HuH-7 (cell line): ENCODE measurements at places on chromosomes 2 and 18.
A peak's percentile ranks its signal among the peaks of the same experiment; 100 is the strongest.

GRCh38 chr18:1227025-1227424 lies 322.4 kb downstream of the ADCYAP1 start:
- DNase-seq: no peak

GRCh38 chr2:719191-719590 lies 42.0 kb upstream of the TMEM18 start:
- no peak for DNase-seq

DNA sequence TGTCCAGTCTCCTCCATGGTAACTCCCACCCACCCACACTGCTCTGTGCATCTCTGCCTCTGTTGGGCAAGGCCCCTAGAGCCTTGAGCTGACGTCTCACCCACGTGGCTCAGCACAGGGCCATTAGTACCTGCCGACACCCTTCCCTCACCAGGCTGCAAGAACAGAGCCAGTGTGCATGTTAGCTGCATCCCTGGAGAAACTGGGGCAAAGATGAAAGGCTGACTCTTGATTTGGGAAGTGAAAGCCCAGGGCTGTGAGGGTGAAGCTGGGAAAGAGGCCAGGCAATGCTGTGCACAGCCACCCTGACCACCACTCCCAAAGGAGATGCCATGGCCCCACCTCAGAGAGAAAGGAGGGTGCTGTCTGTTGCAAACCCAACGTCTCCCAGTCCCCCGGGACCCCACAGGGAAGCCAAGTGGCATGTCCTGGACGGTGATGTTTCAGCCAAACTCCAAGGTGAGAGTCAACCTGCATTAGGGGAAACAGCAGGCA lies 20.0 kb upstream of the HPCAL1 start:
- no peak for DNase-seq

- no peak for DNase-seq
These were observed 46.5 kb downstream of the PLEK start for GRCh38 chr2:68411397-68412126.

GRCh38 chr2:118806797-118807667 lies 40.4 kb downstream of the EN1 start:
- DNase-seq: no peak

- no peak for DNase-seq
These were observed 159.4 kb upstream of the FOSL2 start for GRCh38 chr2:28233164-28233676.

DNA sequence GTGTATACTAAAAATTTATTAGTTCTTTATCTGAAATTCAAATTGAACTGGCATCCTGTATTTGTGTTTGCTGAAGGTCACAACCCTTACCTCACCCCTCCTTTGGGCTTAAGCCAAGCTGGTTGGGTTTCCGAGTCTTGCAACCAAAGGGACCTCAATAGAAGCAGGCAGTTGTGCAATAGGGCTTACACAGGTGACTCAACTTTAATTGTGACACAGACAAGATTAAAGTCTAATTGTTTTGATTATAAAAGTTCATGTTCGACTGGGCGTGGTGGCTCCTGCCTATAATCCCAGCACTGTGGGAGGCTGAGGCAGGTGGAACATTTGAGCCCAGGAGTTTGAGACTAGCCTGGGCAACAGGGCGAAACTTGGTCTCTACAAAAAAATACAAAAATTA lies 71.5 kb downstream of the RAB31 start:
- DNase-seq: no peak

- no peak for DNase-seq
These were observed 396.2 kb upstream of the ST6GAL2 start for GRCh38 chr2:107282135-107282534.

DNA sequence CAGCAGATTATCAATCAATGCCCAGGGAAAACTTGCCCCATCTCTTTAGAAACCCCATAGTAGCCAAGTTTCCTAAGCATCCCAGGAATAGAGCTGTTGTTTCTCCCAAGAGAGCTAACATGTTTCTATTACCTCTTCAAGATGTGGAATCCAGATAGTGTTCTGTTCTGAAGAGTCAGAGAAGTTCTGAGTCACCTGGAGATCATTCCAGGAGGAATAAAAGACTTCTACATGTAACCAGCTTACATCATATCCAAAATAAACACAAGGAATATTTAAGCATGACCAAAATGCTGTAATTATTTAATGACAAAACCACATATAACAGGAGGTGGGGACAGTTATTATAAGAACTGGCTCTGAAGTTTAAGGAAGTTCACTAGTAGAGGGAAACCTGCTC lies 51.0 kb upstream of the GORASP2 start:
- DNase-seq: no peak

DNA sequence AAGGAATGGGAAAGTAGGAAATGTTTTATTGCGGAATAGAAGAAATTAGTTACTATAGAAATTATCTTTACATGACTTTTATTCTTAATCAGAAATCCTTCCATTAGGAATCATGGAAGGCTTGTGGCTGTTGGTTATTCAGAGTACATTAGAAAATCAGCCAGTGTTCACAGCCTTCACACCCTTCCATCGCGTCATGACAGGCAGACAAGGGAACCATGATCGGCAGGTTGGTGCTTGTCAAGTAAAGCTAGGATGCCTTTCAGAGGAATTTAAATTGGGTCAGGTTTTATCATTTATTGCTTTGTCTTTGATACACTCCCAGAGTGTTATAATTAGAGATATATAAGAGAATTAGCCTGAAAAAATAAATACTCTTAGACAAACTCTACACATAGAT lies 400.6 kb downstream of the THSD7B start:
- DNase-seq: no peak

- no peak for DNase-seq
These were observed 145.7 kb downstream of the ZEB2 start for GRCh38 chr2:144374163-144374661.

DNA sequence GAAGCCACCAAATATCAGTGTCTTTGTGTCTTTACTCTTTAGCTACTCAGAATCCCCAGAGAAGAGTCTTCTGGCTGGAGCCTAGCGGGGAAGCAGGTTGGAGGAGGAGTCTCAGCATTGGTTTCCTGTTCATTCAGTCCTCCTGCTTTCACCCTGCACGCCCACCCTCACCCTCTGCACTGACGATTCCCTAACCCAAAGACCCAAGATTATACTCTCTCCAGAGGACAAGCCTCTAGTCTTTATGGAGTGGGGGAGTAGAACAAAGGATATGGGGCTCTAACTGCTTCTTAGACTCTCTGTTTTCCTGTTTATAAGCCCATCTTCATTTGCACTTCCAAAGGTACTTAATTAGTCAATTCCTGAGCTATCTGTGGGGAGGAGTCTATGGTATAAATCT lies 338.8 kb downstream of the AGPS start:
- DNase-seq: no peak

- no peak for DNase-seq
These were observed 63.4 kb upstream of the CHRNA1 start for GRCh38 chr2:174827371-174828369.

- DNase-seq: no peak
These were observed 784.0 kb upstream of the KLHL29 start for GRCh38 chr2:22600999-22601398.

DNA sequence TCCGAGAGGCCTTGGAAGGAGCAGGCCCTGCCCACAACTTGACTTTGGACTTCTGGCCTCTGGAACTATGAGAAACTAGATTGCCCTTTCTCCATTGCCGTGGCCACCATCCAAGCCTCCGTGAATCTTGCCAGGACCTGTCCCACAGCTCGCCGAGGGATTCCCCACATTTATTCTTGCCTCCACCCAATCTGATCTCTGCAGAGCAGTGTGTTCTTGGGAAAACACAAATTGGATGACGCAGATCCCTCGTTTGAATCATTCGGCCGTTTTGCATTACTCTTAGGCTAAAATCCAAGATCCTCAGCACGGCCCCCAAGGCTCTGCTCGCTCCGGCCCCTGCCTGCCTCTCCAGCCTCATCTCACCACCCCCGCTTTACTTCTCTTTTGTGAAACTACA lies 364.2 kb downstream of the ZNF516 start:
- no peak for DNase-seq

DNA sequence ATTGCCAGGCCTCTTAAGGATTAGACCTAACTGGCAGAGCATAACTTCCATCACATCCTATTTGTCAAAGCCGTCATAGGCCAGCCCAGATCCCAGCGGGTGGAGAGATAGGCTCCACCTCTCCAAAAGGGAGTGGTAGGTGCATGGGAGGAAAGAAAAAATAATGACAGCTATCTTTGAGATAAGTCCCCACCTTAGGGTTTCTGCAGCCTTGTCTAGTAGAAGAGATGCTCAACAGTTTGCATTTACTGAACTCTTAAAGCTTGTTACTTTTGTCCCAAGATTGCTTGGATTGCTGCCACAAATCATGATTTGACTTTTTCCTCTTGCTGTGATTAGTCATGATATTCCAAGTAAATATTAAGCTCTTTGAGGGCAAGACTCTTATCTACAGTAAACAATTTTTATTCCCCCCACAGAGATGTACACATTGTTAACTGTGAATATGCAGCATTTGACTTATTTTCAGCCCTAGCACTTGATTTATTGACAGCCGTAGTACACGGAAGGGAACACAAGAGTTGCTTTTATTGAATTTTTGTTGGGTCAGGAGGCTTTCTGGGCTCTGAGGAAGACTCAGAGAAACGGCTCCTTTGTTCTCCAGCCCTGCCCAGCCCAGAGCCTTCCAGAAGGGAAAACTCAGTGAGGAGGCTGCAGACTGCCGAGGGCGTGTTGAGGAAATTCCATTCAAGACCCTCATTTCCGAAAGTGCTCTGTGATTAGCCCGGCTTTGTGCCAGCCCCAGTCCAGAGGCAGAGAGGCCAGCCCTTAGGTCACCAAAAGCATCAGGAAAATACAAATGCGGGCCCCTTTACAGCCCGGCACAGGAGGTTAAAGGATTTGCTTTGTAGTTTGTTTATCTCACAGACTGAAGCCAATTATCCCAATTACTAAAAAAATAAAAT lies 75.5 kb upstream of the ZNF532 start:
- peak; percentile 46 for DNase-seq

GRCh38 chr2:74206180-74206688 lies 7.8 kb downstream of the MTHFD2 start:
- DNase-seq: no peak

GRCh38 chr2:225055714-225056113 lies 13.4 kb upstream of the DOCK10 start:
- no peak for DNase-seq

DNA sequence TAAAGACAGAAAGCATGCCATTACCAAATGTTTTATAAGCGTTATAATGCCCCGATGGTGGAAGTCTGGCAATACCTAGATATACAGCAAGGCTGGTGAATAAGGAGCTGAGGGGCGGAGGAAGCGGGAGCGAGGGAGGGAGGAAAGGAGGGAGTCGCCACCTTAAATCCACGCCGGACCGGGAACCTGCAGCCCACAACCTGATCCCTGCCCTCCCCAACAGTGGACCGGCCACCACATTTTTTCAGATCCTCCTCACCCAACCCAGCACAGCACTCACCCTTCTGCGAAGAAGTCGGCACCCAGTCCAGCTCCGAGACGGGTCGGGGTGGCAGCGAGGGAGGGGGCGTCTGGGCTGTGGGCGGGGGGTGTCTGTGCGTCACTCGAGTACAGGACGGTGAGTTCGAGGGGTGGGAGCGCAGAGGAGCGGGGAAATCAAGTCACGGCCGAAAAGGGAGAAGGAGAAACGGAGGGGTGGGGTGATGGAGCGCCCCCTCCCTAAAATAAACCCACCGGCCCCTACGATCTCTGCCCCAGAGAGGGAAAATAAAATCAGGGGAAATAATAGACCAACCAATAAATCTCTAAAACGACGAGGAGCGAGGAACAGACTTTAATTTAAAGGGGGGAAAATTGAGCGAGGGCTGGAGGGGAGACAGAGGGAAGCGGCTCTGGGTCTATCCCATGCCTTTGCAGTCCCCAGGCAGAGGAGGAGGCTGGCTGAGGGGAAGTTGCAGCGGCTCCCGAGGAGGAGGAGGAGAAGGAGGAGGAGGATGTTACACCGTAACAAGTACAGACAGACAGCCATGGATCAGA lies 96.5 kb upstream of the SERTAD2 start:
- peak; percentile 39 for DNase-seq

DNA sequence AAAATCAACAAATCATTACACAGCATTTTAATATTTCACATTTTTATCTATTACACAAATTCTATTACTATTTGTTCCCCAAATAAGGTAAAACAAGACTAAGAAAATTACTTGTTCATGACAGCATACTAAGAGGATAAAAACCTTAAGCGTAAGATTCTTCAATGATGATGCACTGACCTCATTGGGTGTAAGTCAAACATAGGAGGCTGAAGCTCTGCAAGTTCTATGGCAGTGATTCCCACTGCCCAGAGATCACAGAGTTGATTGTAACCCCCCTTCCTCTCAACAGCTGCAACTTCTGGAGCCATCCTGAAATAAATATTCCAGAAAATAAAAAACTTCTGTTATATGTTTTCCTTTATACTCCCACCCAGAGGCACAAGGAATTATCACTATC lies 82.2 kb upstream of the CDKL4 start:
- no peak for DNase-seq

GRCh38 chr18:41009926-41010325 lies 945.1 kb upstream of the PIK3C3 start:
- no peak for DNase-seq

DNA sequence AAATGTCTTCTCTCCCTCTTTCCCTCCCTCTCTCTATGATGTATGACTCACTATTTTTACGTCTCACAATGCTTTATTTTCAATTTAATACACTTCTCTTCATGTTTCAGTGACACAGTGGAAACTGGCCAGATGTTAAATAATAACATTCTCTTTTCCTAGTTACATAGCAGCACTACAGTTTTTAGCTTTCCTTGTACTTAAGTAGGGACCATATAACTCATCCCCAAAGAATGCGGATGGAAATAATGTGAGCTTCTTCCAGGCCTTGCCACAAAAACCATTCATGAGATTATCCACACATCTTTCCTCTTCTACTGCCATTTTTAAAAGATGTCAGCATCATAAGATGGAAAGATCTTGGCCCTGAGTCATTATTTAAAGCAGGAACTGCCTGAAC lies 789.4 kb downstream of the LRP1B start:
- no peak for DNase-seq

DNA sequence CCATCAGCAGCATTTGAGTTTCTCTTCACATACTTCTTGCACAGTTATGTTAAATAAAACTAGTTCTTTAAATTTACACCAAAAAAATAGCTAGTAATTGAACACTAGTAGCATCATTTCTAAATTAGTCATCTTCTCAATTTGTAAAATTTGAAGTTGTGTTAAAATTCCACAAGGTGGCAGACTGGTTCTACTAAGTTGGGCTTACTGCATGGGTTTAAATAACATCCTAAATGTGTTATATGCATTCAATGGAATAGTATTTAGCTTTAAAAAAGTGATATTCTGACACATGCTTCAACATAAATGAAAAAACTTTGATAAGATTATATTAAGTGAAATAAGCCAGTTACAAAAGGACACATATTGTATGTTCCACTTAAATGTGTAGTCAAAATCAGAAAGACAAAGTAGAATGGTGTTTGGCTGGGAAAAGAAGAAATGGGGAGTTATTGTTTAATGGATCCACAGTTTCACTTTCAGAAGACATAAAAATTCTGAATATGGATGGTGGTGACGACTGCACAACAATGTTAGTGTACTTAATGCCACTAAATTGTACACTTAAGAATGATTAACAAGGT lies 28.7 kb upstream of the RPRD1A start:
- DNase-seq: peak; percentile 29

- DNase-seq: no peak
These were observed 117.6 kb upstream of the FOSL2 start for GRCh38 chr2:28274911-28275685.

- no peak for DNase-seq
These were observed 47.1 kb downstream of the MREG start for GRCh38 chr2:215966274-215966673.

GRCh38 chr2:157375384-157375783 lies 49.8 kb upstream of the ERMN start:
- no peak for DNase-seq
